ENCODE measurements at places on chromosomes 12 and 14.
A peak's percentile ranks its signal among the peaks of the same experiment; 100 is the strongest.

DNA sequence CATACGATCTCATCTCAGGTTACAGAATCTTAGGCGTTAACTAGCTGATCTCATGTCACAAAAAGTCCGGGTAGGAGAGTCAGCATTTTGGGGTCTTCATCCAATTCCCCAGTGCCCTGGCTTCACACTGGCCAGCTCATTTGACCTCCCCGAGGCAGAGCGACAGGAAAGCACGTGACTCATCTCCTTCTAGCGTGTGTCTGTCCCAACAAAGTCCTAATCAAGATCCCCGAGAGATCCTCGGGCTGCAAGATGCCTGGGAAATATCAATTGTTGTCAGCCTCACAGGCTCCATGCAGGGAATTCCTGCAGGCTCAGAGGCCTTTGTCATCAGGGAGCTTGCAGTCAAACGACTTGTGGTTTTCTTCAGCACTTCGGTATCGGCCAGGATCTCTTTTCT, 57.5 kb downstream of the ZNF664 start:
- DNase-seq: peak; percentile 17

DNA sequence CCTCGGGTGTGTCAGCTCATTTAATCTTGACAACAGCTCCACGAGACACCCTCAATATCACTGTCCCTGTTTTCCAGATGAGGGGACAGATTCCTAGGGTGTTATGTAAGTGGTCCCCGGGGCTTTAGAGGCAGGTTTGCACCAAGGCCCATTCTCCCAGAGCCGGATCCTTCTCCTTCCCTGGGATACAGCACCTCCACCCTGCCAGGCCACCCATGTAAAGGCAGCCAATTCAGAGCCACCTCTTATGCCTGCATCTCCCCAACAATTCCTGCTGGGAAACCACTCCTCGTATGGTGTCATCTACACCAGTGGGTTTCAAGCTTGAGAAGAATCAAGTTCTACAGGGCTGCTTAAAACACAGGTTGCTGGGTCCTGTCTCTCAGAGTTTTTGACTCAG, 4.1 kb upstream of the CYP46A1 start:
- no peak for DNase-seq

GRCh38 chr12:92065639-92066038, 80.0 kb downstream of the BTG1 start:
- no peak for DNase-seq

- DNase-seq: no peak
Measured at GRCh38 chr14:50347521-50347920, 35.4 kb downstream of the DMAC2L start.

- DNase-seq: no peak
Measured at GRCh38 chr14:77339407-77339806, 18.6 kb downstream of the GSTZ1 start.

GRCh38 chr14:55253276-55253675, 17.9 kb upstream of the FBXO34 start:
- no peak for DNase-seq

DNA sequence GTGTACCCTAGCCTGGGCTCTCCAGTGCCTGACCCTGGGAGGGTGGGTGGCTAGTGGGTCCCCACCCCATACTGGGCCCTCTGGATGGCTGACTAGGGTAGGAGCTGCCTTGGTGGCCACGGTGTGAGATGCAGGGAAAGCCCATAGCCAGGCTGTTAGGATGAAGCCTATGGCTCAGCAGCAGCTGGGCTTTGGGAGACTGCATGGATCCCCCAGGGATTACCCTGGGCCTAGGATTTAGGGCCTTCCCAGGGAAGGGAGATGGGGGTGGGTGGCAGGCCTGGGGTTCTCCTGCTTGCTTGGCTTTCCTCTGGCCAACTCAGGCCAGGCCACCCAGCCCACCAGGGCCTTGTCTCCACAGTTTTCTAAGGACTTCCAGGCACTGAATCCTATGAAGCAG, 6.3 kb downstream of the GSTZ1 start:
- no peak for DNase-seq

DNA sequence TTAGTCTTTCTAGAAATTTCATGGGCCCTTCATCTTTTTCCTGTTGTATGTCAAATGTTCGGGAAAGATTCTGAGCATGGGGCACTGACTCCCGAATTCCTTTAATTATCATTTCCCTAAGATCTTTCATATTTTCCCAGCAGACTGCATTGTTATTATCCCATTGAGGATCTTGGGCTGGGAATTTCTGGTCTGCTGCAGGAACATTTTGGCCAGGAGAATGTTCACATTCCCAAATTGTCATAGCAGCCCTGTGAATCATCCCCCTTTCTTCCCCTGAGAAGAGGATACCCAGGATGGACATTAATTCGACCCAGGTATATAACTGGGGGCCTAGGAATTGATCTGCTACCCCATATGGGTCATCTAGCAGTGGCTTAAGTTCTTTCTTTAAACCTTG, 112.5 kb downstream of the RIN3 start:
- no peak for DNase-seq

DNA sequence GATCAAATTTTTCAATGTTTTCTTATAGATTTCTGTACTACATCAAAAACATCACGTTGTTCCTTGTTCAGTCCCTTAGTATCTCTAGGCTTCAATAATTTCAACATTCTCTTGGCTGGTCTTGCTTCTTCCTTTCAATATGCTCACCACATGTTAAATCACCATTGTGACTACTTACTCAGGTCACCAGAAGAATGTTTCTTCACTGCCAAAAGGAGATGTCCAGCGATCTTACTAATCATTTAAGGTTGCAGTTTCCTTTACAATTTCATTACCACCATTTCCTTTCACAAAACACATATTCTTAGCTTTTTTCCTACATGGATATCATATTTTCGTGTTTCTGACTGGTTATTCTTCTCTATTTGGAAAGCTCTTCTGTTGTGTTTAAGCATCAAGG, 363.8 kb downstream of the NAV3 start:
- DNase-seq: no peak

DNA sequence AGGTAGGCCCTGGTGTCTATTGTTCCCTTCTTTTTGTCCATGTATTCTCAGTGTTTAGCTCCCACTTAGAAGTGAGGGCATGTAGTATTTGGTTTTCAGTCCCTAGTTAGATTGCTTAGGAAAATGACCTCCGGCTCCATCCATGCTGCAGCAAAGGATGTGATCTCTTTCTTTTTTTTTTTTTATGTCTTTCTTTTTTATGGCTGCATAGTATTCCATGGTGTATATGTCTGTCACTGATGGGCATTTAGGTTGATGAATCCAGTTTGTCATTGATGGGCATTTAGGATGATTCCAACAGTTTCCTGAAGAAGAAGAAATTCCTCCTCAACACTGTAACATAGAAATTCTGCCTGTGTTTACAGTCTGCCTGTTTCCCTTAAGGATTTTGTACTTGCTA, 231.1 kb downstream of the CCDC91 start:
- DNase-seq: no peak

GRCh38 chr14:100567877-100568163, 19.4 kb downstream of the BEGAIN start:
- no peak for DNase-seq

DNA sequence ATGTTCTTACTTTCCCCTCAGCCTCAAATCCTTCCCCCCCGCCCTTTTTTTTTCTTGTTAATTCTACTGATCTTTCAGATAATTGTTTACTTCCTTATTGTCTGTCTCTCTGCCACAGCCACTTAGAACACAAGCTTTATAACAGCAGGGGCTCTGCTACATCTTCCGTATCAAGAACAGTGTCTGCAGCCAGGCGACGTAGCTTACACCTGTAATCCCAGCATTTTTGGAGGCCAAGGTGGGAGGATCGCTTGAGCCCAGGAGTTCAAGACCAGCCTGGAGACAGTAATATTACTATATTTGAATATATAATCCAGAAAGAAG, 5.4 kb downstream of the SOS2 start:
- DNase-seq: no peak

- no peak for DNase-seq
Measured at GRCh38 chr12:31874961-31875608, 84.1 kb upstream of the RESF1 start.

GRCh38 chr12:130439250-130439649, 101.6 kb downstream of the PIWIL1 start:
- no peak for DNase-seq

DNA sequence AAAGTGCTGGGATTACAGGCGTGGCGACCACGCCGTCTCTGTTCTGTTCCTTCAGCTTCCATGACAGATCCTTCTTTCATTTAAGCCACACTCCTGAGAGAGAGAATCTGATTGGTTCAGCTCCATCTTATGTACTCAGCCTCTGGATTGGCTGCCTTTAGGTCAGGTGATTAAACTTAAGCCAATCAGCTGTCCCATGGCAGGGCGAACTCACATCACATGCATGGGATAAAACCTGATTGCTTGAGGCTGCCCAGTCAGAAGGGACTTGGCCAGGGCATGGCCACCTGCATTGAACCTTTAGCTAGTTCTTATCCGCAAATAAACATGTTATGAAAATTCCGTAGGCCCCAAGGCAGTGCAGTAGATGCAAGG, 274.2 kb downstream of the SUDS3 start:
- no peak for DNase-seq

- no peak for DNase-seq
Measured at GRCh38 chr14:23079716-23080115, 15.2 kb downstream of the ACIN1 start.

DNA sequence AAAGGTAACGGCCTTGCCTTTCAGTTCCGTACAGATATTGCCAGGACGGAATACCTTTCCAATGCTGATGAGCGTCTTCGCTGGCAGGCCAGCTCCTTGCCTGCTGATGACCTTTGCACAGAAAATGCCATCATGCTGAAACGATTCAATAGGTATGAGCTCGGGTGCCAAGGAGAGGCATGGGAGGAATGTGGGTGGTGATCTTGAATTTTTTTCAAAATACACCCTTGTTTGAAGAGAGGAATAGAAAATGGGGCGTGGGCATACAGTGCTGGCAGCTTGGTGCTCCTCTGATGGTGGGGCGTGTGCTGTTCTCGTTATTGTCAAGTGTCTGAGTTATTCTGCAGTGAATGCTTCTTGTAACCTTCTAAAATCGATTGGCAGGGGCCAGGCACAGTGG, 52.5 kb downstream of the HSP90AA1 start:
- no peak for DNase-seq

GRCh38 chr12:131808744-131809371, 19.3 kb upstream of the MMP17 start:
- no peak for DNase-seq

GRCh38 chr14:67453575-67454300, 34.8 kb downstream of the TMEM229B start:
- no peak for DNase-seq

DNA sequence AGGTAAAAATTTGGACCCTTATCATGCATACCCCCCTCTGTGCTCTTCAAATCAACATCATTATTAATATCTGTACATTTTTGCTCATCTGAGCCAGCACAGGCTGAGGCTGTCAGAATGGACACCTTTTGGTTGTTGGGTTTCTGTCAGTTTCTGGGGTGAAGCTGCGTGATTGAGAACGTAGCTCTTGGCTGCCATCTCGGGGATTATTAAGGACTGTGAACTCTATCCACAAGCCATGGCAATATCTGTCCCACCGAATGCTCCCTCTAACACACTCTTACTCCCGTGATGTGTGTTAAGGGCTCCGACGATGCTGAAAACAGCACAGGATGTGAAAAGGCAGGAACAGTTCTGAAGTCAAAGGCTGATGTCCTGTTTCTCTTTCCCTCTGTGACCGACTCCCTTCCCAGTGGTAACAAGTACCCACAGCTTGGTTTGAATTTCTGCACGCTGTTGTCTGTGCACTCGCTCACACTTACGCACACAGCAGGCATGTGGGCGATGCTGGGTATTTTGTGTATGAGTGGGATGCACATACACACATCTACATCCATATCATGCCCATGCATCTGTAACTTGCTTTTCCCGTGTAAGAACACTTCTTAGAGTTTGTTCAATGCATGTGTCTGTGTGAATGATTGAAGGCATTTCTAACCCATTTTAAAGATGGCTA, 405.6 kb downstream of the TMEM121 start:
- peak; percentile 21 for DNase-seq

DNA sequence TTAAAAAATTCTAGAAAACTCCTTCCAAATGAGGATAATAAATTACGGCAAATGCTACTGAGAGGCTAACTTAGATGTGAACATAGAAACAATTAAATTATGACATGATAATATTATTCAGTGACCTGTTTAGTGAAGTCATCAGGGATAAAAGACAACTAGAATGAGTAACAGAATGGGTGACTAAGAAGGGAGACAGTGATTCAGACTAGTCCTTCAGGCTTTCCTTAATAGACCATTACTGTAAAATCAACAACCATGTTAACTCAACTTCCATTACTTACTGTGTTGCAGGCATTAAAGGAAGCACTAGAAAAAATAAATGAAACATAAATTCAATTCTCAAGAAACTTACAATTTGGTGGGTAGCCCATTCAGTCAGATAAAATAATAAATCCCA, 543.9 kb upstream of the LRFN5 start:
- DNase-seq: no peak

- DNase-seq: no peak
Measured at GRCh38 chr14:59890676-59891075, 20.1 kb upstream of the RTN1 start.

GRCh38 chr12:101839324-101840283, 8.8 kb upstream of the GNPTAB start:
- DNase-seq: peak; percentile 65

- DNase-seq: no peak
Measured at GRCh38 chr14:61268812-61269211, 12.3 kb downstream of the TMEM30B start.

GRCh38 chr14:39102265-39102968, 618 bp downstream of the SEC23A start:
- DNase-seq: peak; percentile 26

GRCh38 chr14:55386037-55386808, 25.4 kb downstream of the ATG14 start:
- no peak for DNase-seq

DNA sequence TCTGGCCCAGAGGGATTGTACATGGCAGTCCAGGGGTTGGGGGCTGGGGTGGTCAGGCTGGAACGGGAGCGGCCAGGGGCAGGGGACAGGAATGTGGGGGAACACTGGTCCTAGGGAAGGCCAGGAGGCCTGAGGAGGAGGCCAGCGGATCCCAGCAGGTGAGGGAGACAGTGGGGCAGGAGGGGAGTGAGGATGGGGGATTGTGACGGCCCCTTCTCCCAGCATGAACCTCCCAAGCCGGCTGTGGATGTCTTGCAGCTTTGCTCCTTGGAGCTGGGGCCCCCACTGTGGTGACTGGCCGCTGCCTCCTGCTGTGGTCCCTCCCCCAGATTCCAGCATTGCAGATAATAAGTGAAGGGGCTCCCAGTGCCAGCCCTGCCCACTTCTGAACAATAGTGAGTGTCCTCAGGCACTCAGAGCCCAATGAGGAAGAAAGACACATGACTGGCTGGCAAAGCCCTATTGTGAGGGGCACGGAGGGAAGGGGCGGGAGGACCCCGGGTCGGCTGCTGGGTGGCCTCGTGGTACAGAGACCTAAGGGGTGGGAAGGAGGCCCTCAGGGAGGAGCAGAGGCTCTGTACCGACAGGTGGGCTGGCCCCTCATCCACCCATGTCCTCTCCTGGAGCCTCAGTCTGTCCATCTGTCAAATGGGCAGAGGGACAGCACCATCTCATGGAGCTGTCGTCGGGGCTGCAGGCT, 215.0 kb downstream of the KIF26A start:
- DNase-seq: no peak

- no peak for DNase-seq
Measured at GRCh38 chr12:91663744-91664143, 481.1 kb upstream of the DCN start.
